RKO (cell line): ENCODE measurements at places on chromosomes 3 and 15.

- peak; percentile 73 for DNase-seq
Measured at GRCh38 chr3:9302425-9303181, 53.2 kb upstream of the SRGAP3 start.

GRCh38 chr3:170233530-170233929 is 11.3 kb downstream of the PRKCI start:
- DNase-seq = no peak

- DNase-seq = no peak
Measured at GRCh38 chr3:78287085-78287484, 1247.2 kb downstream of the ROBO2 start.

DNA sequence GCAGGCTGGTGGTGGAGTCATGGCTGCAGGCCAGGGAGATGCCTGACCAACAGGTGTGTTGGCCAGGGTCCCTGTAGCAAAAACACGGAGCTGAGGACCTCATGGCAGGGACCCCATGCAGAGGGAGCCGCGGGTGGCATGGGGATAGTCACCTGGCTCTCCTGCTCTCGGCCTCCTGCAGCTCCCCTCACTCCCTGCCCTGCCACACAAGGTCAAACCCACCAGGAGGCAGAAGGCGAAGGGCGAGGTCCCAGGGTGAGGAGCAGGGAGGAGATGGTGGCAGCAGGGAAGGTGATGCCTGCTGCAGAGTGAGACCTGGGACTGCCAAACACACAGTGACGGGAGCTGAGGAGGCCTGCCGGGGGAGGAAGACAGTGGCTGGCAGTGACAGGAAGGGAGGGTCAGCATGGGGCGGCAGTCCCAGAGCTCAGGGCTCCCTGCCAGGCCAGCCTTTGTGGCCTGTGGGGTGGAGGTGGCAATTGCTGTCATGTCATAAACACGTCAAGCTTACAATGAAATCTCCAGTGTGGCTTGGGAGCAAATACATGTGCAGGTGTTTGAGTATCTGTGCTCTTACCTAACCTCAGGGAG is 144.3 kb downstream of the TJP1 start:
- DNase-seq = no peak

GRCh38 chr3:98991393-98991792 is 89.9 kb upstream of the DCBLD2 start:
- no peak for DNase-seq

- no peak for DNase-seq
Measured at GRCh38 chr3:105398437-105398836, 31.7 kb downstream of the ALCAM start.

DNA sequence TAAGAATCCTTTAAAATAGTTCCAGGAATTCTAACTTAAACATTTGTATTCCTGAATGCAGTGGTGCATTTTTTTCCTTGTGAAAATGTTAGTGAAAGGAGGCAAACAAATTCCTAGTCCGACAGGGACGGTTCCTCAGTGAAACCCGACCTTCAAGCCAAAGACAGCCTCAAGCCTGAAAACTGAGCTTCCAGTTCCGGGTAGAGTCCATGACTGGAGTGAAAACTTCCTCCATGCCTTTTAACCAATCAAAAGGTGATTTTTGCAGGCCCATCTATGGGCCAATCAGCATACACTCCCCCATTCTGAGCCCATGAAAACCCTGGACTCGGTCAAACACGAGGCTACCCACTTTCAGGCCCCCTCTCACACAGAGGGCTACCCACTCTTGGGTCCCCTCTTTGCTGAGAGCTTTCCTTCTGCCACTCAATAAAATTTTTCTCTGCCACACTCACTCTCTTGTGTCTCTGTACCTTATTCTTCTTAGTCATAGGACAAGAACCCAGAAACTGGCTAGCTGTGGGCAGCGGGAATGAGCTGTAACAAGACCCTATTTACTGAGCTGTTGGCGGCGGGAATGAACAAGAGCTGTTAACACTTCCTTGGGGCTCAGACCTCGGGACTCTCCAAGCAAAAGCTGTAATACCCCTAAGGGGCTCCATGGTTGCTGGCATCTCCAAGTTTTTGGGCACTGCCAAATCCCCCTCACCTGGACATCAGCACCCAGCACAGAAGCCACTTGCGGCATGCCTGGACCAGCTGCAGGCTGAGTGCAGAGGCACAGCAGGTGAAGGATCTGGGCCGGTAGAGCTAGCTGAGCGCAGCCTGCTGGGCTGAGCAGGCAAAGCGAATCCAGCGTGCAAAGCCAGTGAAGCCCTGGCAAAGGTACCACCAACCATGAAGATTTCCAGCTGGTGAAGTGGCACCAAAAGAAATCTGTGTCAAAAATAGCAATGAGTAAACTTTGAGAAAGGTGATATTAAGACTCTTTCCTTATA is 598.8 kb downstream of the MCTP2 start:
- no peak for DNase-seq

GRCh38 chr3:124091716-124092115 is 99.8 kb upstream of the ROPN1 start:
- DNase-seq = no peak

DNA sequence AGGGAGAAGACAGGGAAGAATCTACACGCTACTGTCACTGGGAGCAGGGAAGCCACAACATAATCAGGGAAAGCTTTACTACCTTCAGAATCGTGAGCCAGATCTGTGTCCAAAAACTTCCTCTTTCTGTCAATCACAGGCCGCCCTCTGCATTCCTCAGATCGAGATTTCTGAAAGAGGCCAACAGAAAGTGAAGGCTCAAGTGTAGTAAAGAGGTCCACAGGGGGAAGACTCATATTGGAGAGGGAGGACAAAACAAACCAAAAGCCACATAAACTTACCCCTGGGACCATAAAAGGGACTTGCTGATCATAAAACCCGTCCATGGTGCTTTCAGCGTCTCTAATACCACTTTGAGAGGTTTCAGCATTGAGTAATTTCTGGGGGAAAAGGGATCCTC is 3.3 kb downstream of the ETV5 start:
- no peak for DNase-seq

- no peak for DNase-seq
Measured at GRCh38 chr15:59283717-59284391, 77.2 kb downstream of the LDHAL6B start.

GRCh38 chr15:73370151-73370550 is 1.4 kb upstream of the HCN4 start:
- DNase-seq = no peak

DNA sequence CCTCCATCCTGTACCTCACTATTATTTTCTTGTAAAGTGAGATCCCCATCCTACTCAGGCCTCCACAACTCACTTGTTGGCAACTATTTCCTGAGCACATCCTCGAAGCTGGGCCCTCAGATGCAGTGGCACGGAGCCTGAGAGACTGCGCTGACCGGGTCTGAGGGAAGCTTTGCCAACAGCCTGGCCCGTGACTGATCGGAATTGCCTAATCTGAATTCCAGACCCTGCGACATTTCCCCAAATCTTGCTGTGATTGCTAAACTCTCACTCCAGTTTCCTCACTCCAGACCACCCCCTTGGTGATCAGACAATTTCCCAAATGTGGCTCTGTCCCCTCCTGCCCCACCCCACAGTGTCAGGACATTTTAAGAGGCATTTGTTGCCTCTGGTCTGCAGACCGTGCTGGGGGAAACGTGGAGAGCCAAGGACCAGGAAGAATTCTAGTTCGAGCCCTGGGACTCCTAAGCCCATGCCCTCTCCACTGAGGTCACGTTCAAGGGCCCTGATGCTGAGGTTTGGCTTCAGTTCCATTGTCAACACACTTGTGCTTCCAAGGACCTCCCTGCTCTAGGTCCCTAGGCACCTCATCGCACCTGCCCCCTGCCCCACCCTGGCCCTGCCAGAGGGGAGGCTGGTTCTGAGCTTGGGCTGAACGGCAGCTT is 22.8 kb downstream of the KLHL25 start:
- DNase-seq = no peak

DNA sequence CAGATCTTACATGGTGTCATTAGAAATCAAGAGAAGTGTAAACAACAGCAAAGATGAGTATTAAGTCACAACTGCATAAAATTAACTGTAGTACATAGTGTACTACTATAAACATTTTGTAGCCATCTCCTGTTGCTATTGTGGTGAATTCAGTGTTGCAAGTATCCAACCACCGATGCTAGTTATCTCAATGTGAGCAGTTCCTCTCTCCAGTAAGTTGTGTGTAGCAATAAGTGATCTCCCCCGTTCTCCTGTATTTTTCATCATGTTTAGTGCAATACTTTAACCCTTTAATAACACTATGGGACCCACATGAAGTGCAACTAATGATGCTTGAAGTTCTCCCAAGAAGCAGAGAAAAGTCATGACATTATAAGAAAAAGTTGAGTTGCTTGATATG is 264.7 kb upstream of the KCNH8 start:
- DNase-seq = no peak

- DNase-seq = no peak
Measured at GRCh38 chr15:77836121-77836692, 203.5 kb upstream of the LINGO1 start.

DNA sequence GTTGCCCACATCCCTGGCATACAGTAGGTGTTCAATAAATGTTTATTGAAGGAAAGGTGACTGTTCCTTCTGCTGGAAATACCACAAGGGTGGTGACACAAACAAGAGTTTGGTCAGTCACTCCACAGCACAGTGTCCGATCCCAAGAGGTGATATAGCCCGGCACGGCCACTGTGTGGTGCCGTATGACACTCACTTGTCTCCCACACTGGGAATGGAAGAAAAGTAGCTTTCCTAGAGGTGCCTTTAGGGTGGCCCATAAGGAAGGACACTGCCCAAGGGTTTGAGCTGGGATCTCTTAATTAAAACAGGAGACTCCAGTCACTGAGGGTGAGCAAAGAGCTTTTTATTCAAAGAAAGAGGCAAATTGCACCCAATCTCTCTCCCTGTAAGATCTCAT is 40.5 kb downstream of the TGM4 start:
- peak; percentile 38 for DNase-seq

- DNase-seq = no peak
Measured at GRCh38 chr15:68424754-68425390, 7.1 kb downstream of the ITGA11 start.

- DNase-seq = no peak
Measured at GRCh38 chr15:99135194-99135593, 30.3 kb downstream of the SYNM start.

DNA sequence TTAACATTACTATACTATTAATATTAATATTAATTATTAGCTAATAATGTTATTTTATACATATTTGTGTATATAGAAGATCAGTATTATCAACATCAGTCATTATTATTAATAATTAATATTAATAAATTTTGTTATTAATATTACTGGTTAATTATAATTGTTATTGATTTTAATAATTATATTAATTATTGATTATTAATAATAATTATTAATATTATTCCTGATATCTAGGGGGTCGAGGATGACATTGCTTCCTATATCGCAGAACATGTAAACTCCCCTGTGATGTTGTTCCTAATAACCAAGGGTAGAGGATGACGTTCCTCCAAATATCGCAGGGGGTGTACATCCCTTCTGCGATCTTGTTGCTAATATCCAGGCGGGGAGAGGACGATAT is 17.3 kb upstream of the BMF start:
- no peak for DNase-seq

DNA sequence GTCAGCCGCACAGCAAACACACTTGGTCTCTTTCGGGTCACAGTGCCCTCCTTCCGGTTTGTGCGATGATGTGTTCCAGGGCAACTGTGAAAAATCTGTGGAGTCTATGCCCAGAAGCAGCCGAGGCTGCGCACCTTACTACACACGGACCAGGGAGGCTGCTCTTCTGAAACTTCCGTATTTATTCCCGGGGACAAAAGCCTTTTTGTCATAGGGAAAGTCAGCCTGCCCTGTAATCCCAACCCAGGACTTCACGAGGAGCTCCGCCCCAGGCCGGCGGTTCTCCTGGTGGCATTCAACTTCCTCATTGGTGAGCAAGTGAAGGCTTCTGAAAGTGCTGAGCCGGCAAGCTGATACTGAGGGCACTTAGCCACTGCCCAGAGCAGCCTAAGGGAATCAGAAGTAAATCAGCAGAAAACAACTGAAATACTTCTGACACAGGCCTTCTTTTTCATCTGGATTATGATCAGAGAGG is 126.5 kb downstream of the FMN1 start:
- DNase-seq = no peak

GRCh38 chr3:127078626-127079025 is 95.7 kb downstream of the PLXNA1 start:
- DNase-seq = no peak

- no peak for DNase-seq
Measured at GRCh38 chr3:88616413-88616812, 466.7 kb downstream of the C3orf38 start.

DNA sequence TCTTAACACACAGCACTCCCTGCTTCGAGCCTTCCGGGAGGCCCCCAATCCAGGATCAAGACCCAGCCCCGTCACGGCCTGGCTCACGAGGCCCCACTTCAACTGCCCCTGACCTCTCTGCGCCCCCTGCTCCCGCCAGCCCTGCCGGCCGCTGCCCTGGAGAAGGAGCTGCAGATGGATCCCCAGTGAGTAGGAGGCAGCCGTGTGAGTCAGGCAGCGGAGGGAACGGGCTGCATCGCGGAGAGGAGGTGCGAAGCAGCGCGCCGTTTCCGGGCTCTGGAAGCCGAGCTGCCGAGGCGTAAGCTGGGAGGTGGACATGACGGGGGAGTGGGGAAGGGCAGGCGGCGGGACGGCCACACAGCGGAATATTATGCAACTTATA is 133.4 kb downstream of the TPRA1 start:
- peak; percentile 88 for DNase-seq

- DNase-seq = no peak
Measured at GRCh38 chr3:144413068-144413467, 441.4 kb downstream of the DIPK2A start.

DNA sequence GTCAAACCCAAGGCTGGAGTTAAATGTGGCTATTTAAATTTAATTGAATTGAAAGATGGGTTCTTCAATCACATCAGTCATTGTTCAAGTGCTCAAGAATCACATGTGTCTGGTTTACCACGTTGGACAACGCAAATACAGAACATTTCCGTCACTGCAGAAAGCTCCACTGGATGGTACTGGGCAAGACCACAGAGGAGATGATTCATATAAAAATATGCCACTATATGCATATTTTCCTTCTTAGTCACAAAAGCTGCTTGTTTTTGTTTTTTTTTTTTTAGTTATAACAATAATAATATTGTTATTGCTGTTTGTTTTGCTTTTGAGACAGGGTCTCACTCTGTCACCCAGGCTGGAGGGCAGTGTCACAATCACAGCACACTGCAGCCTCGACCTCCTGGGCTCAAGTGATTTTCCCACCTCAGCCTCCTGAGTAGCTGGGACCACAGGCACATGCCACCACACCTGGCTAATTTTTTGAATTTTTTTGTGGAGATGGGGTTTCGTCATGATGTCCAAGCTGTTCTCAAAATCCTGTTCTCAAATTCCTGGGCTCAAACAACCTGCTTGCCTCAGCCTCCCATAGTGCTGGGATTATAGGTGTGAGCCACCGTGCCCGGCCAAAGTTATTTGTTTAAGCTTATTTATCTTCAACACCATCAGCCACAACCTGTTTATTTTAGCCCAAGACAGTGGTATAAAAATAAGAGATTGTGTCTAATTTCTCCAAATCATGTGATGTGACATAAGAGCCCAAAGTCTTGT is 19.4 kb downstream of the RTP3 start:
- DNase-seq = peak; percentile 56

DNA sequence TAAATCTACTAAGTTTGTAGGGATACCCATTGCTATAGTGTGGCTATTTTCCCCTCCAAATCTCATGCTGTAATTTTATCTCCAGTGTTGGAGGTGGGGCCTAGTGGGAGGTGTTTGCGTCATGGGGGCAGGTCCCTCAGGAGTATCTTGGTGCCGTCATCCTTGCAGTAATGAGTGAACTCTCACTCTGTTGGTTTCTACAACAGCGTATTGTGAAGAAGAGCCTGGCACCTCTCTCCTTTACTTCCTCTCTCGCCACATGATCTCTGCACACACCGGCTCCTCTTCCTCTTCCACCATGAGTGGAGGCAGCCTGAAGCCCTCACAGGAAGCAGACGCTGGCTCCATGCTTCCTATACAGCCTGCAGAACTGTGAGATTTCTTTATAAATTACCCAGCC is 34.0 kb upstream of the TRPM1 start:
- DNase-seq = no peak
